ENCODE measurements at places on chromosomes 3 and 15.

DNA sequence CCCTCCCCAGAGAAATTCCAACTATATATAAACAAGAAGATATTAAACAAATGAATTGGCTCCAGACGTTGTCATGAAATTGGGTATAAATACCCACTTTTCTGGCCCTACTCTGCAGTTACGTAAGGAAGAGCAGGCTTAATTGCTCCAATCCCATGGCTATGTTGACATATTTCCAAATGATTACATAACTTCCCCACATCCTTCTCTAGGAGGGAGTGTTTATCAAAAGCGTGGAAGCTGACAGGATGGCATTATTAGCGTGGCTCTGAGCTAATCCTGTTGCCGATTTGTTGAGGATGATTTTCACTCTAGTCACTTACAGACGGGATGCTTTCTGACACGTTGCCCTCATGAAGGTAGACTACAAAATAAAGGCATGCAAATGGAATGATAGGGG lies 347.5 kb upstream of the TMCO5A start:
- DNase-seq = no peak

DNA sequence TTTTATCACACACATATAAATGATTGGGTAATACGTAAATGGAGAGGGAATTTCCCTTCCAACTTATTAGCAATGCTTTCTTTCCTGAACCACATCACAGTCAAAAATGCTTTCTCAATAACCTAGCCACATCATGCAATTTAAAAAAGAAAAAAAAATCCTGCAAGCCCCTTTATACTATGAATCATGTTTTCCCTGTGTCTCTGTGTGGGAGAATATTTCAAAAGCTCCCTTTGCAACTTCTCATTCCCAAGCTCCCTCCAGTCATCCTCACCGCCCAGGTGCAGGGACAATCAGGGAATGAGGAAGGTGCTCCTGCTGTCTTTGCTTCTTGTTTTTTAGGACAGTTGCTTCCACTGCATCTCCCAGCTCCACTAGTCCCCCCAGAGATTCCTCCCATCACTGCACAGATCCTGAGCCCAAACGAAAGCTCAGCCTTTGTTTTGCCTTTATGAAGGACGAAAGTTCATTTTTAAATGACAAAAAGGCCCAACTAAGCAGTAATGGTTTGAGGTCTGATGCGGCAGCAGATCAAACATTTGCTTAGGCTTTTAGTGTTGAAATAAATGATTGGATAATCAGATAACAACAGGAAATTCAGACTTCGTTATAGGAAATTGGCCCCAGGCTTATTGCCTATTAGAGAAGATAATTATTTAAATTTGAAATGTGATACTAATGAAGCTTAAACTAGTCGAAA lies 47.8 kb upstream of the ADGRG7 start:
- no peak for DNase-seq

- DNase-seq = no peak
These were observed 462.1 kb downstream of the MFSD1 start for GRCh38 chr3:159263750-159264553.

- no peak for DNase-seq
These were observed 59.2 kb upstream of the KLF13 start for GRCh38 chr15:31267161-31268107.

All from SIG-M5 (cell line).